ENCODE measurements at places on chromosomes 7 and 10.

DNA sequence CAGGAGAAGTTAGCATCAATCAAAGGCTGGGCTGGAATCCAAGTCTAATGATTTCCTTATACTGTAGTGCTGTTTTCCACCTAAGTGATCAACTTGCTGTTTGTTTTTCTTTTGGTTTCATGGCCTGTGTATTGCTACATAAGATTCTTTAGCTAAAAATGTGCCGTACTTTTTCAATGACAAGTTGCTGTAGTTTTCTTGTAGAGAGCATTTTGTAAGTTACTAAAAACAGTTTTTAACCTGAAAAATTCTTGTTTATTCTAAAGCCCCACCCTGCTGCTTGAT is 1.3 kb downstream of the HELLS start:
- no peak for DNase-seq

DNA sequence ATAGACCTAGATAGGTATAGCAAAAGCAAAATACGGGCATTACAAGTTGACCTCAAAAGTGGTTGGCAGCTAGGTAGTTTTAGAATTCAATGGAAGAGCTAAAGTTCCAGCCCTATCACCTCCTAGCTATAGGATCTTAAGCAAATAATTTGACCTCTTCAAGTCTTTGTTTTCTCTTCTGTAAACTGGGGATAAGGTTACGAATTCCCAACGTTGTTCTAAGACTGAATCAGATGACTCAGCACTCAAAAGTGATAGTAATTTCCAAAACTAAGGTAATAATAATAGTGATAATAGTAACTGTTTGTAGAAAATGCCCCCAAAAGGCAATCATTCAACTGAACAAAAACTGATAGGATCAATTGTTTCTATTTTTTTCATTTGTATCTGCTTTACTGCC is 445.2 kb downstream of the KCNMA1 start:
- DNase-seq = no peak

- no peak for DNase-seq
Observed at GRCh38 chr10:72329290-72330068, 25.2 kb downstream of the DNAJB12 start.

GRCh38 chr10:131975003-131975402 is 6.7 kb downstream of the BNIP3 start:
- no peak for DNase-seq

DNA sequence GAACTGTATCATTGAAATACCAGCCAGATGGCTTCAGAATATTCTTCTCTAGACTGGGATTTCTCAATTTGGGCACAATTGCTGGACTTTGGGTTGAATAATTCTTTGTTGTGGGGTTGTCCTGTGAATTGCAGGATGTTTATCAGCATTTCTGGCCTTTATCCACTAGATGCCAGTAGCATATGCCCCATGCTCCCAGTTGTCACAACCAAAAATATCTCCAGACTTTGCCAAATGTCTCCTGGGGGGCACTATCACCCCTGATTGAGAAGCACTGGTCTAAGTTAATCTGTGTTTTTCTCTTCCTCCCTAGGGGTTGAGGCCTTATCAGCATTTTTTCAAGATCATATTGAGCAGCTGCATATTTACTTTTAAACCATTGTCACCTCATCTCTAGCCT is 204.9 kb upstream of the SP8 start:
- DNase-seq = no peak

DNA sequence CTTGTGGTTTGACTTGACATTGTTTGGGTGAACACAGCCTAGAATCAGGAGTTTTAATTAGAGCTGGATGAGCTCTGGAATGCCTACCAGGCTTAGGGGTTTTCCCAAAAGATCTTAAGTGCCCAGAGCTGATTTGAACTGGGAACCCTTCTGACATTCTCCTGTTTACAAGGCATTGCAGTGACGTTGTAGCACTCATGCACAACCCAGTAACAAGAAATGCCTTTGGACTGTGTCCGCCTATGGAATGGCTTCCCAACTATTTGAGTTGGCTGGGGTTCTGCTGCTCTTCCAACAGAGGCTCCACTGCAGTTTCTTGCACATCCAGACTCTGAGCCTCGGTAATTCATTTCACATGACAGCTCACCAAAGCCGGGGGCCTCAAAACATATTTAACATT is 76.7 kb upstream of the MKX start:
- DNase-seq = peak; percentile 91

- no peak for DNase-seq
Observed at GRCh38 chr7:55532150-55532917, 40.0 kb downstream of the VOPP1 start.

GRCh38 chr7:16431646-16432424 is 10.5 kb upstream of the CRPPA start:
- no peak for DNase-seq

DNA sequence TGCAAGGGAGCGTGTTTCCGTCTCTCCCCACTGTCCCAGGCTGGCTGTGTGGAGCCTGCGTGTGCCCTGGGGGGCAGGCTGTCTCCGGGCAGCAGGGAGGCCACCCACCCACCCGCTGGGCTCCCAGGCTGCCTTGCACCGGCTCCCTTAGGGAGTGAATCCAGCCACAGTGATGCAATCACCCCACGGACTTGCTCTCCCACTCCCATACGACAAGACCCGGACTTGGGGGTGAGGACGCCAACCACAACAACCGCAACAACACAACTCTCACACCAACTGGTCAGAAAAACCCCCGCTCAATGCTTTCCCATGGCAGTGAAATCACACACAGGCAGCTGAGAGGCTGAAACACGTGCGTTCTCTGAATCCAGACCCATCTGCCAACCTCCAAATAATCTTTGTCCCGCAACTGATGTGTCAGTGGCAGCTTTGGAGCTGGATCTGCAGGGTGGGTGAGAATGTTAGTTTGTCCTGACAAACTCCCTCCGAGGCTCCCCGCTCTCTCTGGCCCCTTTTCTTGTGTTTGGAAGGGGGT is 62.7 kb upstream of the DDC start:
- no peak for DNase-seq

DNA sequence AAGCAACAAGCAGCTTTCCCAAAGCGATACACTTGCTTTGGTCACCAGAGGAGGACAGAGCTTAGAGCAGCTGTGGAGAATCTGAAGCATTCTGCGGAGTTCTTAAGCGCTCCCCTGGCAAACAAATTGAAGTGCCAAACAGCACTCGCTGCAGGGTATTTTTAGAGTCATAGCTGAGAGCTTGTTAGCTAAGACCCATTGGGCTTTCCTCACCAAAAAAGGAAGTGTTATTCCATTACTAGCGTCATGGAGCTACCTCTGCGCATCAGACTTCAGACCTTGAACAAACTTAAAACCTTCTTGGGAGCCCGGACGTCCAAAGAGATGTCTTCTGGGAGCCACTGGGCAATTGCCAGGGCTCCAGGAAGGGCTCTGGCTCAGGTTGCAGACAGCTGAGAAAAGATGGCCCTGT is 23.2 kb upstream of the BMPR1A start:
- no peak for DNase-seq
